ENCODE measurements at places on chromosomes 3 and 15. TPM values are rescaled to one million over a fixed set of nuclear protein-coding genes. Genes with fewer than 3 reads are reported as not detected.

- no peak for DNase-seq
These were observed 26.6 kb upstream of the ACAN start for GRCh38 chr15:88776646-88777045.

DNA sequence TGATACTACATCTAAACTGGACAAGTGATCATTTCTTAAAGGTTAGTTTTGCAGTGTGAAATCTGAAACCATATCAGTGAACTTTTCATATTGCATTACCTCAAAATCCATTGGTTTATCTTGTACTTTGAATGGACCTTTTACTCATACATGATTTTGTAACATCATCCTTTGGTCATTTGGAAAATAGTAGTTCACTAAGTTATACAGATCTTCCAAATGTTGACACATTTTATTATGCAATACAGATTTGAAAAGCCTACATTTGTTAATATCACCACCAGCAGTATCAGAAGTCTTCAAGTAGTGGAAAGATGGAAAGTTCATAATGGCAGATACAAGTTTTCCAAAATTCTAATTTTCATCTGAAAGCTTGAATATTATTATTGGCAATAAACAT, 64.0 kb upstream of the CDV3 start:
- no peak for DNase-seq

Gene EFCAB12
- 4.0 TPM for total RNA-seq

DNA sequence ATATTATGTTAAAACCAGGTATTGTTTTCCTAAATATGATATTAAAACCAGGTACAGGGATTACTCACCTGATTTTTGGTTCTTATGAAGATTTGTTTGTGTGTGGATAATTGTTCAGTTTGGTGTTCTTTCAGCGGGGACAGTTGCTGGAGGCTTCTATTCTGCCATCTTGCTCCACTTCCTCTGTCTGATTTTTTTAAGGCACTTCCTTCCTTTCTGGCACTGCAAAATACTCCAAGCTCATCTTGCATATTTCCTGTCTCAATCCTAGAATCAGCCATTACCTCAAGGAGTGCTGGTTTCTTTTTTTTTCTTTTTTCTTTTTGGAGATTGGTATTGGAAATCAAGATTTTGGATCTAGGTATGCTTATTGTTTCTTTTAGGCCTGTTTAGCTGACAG, 229.9 kb downstream of the SV2B start:
- no peak for DNase-seq

Gene CCR3
- total RNA-seq: not detected

- no peak for DNase-seq
These were observed 49.9 kb upstream of the IGSF11 start for GRCh38 chr3:119084371-119085069.

Gene PRR20G
- not detected for total RNA-seq

DNA sequence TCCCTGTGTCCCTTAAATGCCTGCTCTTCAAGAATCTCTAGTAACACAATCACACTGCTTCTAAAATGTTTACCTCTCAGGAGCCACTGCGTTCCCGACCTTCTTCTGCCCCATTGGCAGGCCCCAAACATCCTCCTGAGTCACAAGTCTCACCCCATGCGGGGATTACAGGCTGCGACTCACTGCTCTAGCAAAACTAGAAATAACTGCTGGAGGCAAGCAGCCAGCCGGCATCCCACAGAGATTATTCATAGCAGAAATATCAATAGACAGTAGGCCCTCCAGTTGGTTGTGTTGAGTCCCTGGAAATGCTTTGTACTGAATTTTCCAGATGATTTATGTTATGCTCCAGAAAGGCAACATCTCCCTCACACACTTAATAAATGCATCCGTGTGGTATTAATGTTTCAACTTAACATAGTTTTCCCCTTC, 64.8 kb downstream of the RFTN1 start:
- no peak for DNase-seq

Gene OR4F15
- total RNA-seq: not detected

Gene CCRL2
- total RNA-seq: not detected

Gene BOC
- total RNA-seq: 130 TPM

DNA sequence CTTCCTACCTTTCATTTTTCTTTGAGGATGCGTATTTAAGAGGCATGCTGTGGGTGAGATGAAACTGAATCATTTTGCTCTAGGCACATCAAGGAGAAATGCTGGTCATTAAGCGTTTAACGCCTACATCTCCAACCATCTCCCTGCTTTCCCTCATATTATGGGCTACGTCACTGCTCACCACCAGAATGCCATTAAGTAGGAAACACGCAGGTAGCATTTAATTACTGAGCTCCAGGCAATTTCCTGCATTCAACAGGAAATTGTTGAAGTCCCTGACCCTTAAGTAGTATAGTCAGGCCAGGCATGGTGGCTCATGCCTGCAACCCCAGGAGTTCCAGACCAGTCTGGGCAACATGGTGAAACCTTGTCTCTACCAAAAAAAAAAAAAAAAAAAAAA, 66.1 kb downstream of the CHSY1 start:
- DNase-seq: no peak
